ENCODE measurements at places on chromosomes 11 and 22.

- DNase-seq, result no peak
Observed at GRCh38 chr11:19895776-19896175, 183.1 kb downstream of the NAV2 start.

DNA sequence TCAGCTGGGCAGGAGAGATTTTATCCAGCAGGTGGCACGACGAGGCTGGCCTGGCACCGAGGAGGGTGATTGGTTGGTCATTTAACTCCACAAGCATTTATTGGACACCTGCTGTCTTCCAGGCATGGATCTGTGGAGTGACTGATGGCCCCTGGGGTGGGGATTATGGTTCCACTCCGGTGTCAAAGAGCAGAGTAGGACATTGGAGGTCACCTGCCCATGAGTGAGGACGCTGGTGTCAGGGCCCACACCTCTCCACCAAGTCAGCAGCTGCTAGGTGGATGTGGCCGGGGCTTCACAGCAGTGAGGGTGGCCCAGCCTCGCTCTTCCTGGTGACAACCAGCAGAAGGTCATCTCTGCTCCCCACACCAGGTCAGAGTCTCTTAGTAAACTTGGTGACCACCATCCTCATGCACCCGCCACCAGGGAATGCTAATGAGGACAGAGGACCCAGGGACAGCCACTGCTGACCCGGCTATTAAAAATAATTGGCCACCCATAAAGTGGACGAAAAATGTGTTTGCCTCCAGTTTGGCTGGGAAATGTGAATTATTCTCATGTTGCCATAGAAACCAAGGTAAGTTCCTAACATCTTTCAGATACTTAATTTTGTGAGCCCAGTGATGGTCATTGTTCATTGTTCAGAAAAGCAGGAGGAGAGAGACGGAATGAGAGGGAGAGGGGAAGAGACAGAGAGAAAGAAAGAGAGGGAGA, 428.7 kb downstream of the TBC1D22A start:
- DNase-seq, result no peak

- peak; percentile 51 for DNase-seq
Observed at GRCh38 chr11:116852261-116853031, 15.0 kb upstream of the APOA1 start.

DNA sequence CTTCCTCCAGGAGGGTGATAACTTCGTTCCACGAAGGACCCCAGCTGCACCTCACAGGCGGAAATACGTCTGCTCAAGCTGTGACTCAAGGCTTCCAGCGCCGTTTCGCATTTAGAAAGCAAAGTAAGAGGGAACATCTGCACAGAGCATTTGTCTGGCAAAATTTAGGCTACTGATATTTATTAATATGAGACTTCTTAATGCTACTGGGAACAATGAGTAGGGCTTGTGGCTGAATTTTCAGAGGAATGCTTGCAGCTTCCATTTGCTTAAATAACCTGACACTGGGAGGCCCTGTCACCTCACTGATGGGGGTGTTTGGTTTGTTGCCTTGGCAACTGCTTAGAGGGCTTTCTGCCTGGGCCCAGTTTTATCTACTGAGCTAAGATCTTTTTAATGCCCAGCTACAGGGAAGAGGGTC, 14.7 kb upstream of the ST14 start:
- no peak for DNase-seq

GRCh38 chr22:46039535-46039934, 62.6 kb upstream of the WNT7B start:
- DNase-seq, result no peak

DNA sequence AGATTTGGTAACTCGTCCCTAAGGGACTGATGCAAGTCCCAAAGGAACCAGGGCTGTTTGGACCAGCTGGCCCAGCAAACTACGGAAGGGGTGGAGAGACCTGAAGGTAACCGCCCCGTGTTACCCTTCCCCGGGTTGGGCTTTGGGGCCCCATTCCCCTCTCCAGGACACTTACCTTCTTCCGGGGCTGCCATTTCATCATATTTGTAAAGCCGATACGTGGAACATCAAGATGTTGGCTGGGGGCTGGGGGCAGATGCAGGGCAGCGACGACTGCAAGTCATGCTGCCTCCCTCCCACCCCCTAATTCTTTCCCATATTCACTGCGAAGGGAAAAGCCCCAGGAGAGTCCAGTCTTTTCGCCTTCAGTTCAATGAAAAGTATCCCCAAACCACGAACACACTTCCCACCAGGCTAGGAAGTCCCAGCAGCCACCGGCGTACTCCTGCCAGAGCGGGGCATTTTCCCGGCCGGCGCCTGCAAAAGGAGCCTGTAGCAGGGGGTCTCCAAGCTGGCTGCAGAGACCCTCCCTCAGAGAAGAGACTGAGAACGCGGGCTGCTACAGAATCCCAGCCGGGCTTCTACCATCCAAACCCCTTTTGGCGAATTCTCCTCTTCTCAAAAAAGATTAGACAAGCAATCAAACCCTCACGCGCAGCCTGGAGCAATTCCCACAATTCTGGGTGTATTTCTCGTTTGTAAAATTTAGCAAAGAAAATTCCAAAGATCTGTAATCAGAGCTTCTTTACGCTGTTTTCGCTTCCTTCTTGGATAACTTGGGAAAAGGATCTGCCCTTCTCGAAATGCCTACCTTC, 236.7 kb downstream of the TTC28 start:
- no peak for DNase-seq

DNA sequence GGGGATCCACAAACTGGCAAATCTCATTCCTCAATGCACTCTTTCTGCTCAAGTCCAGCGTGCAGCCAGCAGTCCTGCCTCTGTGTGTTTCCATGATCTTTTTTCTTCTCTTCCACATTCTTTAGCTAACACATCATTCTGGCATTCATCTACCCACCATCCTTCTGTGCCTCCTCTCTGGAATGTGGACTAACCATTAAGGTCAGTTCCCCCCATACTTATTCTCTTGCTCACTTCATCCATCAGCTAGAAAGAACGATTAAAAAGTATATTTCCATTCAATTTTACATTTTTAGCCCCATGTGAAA, 7.8 kb downstream of the KIRREL3 start:
- DNase-seq, result no peak

DNA sequence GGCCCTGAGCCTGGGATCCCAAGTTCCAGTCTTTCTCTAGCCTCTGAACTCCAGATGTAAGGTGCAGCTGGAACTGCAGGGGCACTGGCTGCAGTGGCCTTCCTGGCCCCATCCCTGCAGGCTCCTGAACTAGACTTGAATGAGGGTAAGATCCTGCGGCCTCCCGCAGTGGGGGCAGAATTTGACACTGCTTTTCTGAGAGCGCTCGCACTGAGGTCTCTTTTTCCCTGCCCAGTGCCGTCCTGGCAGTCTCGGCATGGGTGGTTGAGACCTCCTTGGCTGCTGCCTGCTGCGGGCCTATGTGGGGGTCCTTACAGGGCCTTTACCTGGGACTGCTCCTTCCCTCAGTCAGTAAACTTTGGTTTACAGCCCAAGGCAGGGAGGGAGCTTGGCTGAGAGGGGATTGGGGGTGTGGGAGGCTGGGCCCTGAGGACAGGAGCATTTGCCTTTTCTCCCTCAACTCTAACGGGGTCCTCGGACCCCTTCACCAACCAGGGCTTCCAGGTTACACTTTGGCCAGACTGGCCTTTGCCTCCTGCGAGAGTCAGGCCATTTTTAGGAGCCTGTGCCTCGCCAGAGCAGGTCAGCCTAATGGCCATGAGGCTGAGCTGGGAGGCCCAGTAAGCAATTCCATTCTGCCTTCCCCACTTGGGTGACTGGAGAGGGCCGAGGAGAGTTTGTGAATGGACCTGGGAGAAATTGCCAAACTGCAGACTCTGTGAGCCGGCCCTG, 35.4 kb downstream of the FAM83F start:
- no peak for DNase-seq

- DNase-seq, result no peak
Observed at GRCh38 chr22:17733466-17733865, 40.8 kb downstream of the BID start.

GRCh38 chr11:111403051-111403726, 24.1 kb upstream of the POU2AF1 start:
- no peak for DNase-seq

DNA sequence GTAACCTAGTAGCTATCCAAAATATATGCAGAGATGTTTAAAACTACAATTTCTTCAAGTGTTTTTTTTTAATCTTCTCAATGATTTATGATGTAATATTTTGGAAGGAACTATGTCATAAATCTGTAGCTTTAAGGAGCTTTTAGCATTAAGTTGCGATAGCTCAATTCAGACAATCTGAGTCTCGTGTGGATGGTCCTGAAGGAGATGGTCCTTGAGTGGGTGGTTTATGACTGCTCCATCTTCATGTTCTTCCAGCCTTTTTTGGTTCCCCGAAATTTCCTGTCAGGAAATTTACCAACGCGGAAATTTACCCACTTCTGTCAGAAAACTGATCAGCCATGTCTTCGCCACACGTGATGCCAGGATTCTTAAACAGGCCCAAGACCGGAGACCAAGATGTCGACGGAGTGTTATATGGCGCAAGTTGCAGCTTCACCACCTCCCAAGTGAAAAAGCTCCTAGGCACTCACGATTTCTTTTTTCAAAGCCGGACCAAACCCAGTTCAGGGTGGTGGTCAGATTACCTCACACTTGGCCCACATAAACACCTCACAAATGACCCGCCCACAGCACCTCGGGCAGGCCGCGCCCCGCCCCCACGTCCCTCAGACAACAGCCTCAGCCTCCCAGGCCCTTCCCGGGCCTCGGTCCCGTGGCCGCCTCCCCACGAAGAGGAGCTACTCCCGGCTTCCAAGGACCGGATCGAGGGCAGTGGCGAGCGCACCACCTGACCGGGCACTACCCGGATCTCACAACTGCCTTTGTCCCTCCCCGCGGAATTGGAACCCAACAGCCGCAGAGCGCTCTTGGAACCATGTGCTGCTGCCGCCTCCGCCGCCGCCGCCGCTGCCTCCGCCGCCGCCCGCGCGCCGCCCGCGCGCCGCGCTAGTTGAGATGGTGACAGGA, at the start of gene MORC2:
MORC2 (minus strand) TSS at position 760 of the 909 bp plus-strand sequence. CDS start 885 bp downstream, outside the sequence.
- DNase-seq, result peak; percentile 84

DNA sequence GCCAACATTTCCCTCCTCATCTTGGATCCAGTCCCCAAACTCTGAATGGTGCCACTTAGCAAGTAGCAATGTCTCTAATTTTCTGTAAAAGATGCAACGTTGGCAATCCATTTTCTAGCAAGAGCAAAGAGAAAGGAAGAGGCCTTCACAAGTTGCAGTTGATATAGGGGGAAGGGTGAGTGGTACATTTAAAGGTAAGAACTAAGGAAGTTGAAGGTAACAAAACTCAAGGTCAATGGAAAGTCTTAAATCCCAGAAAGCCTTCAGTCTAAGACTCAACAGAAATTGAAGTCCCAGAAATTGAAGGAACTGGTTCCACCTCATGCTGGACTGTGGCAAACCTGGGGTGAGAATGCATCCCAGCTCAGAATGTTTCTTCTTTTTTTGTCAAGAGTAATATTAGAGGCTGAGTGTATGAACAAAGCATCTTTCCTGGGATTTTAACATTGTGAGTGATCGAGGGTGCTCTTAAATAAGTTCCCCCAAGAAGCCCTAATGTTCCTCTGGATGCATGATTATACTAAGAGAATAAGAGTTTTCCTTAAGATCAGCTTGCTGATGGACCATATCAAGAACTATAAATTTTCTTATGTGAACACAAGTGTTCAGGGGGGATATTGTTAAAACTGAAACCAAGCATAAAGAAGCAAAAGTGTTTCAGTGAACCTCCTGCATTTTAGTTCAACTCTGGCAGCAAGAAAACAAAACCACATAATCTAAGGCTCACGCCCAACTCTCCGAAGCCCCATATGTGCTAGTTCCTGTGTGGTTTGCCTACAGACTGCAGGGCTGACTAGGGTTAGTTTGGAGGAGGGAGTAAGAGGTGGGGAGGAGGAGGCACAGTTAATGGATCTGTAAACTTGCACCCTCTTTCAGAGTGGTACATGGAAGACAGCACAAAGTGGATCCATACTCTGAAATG, at the start of gene GRAP2:
GRAP2 (plus strand) TSS at position 779 of the 922 bp plus-strand sequence. CDS start 46,023 bp downstream, outside the sequence.
- peak; percentile 79 for DNase-seq

GRCh38 chr11:130179396-130180306, 20.1 kb downstream of the ST14 start:
- no peak for DNase-seq

DNA sequence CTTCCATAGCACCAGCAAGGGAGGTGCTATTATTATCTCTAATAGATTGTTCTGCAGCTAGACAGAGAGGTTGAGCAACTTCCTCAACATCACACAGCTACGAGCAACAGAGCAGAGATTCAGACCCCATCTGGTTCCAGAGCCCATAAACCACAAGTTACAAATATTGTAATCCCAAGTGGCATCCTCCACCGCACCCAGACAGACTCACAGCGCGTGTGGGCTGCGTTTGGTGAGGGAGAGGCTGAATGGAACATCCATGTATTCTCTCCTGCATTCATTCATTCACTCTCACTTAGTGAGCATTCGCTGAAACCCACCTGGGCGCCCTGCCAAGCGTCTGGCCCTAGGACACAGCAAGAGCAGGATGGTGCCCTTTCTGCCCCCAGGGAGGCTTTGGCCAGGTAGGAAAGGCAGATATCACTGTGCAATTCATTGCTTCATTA, 33.5 kb downstream of the LIF start:
- DNase-seq, result no peak

DNA sequence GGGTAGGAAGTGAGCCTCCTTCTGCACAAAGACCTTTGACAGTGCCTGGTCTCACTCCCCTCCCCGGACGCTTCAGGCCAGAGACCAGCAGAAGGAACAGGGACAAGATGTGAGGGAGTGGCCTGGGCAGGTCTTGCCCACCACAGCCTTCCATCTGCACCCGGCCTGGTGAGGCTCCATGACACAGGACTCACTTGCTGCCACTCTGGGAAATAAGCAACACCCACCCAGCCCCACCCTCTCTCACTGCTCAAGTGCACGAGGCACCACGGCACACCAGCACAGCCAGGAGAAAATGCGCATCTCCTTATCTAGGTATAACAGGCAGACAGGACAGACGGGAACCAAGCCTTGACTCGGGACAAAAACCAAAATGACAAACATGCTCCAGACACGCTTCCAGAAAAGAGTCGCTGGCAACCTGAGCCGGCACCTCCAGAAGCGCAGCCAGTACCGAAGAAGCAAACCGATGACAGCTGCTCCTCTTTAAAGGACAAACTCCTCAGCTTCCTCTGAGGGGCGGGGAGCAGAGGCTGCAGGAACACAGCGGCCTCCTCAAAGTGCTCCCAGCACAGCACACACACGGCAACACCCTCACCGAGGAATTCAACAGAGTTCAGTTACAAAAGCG, 41.7 kb downstream of the BRD1 start:
- DNase-seq, result no peak

DNA sequence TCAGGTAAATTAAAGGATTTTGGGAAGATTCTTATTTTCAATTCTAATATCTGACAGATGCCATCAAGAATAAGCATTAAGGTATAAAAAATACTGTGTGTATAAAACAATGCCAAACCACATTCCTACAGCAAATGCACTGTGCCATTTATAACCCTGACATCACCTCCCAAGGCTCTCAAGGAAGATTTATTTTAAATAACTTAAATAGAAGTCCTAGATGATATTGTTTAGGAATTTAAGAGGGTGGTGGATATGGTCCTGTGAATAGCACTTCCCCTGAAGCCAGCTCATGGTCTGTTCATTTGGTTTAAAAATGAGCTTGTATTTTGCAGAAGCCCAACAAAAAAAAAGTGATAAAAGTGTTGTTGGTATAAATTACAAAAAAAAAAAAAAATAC, 32.1 kb downstream of the PPIL2 start:
- DNase-seq, result no peak

GRCh38 chr22:42273855-42274451, 3.5 kb upstream of the TCF20 start:
- DNase-seq, result no peak
